ENCODE measurements at places on chromosomes 5 and 9.

- DNase-seq, result no peak
Observed at GRCh38 chr5:157398305-157398704, 61.7 kb upstream of the NIPAL4 start.

DNA sequence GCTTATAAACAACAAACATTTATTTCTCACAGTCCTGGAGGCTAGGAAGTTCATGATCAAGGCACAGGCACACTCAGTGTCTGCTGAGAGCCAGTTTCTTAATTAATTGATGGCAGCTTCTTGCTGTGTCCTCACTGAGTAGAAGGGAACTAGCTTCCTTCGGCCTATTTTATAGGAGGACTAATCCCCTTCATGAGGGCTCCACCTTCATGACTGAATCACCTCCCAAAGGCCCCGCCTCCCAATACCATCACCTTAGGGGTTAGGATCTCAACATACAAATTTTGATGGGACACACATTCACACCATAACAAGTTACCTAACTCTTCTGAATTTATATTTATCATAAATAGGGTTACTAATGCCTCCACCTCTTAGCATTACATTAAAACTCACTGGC is 129.8 kb downstream of the GNAQ start:
- no peak for DNase-seq

GRCh38 chr5:178083922-178084321 is 29.4 kb upstream of the N4BP3 start:
- DNase-seq, result no peak

GRCh38 chr9:115198001-115198400 is 80.0 kb upstream of the TNC start:
- no peak for DNase-seq

DNA sequence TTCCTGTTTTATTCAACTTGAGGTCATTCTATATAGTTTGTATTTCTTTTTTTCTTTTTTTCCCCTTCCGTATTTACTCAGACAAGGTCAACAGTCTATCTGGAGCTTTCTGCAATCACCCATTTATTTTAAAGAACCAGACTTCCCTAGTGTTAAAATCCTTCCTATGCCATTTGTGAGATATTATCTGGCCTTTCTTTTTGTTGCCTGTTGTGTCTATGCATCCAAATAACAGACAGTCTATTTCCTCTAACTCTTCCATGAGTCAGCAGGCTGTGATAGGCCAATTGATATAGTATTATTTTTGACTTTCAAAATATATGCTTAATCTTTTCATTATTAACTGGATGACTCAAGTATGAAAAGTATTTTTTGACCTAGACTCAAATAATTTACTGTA is 291.2 kb upstream of the PTPRD start:
- DNase-seq, result no peak

DNA sequence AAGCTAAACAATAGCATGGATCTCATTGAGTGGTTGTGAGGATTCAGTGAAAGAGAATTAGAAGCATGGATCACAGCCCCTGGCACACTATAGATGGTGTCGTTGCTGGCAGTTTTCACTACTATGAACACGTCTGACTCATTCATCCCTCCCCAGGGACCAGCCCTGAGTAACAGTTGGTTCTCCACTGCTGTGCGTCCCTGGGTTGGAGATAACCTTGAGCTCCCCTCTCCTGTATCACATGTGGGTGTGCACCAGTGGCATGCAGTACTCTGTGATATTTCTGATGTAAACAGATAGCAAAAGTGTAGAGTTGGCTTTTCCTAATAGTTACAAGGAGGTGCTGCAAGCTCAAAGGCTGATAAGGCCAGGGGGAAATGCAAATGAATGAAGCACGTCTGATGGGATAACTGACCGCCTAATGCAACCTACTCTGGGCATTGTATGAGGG is 8.8 kb upstream of the LCP2 start:
- DNase-seq, result no peak

- no peak for DNase-seq
Observed at GRCh38 chr5:143405849-143406098, 2.3 kb upstream of the NR3C1 start.

DNA sequence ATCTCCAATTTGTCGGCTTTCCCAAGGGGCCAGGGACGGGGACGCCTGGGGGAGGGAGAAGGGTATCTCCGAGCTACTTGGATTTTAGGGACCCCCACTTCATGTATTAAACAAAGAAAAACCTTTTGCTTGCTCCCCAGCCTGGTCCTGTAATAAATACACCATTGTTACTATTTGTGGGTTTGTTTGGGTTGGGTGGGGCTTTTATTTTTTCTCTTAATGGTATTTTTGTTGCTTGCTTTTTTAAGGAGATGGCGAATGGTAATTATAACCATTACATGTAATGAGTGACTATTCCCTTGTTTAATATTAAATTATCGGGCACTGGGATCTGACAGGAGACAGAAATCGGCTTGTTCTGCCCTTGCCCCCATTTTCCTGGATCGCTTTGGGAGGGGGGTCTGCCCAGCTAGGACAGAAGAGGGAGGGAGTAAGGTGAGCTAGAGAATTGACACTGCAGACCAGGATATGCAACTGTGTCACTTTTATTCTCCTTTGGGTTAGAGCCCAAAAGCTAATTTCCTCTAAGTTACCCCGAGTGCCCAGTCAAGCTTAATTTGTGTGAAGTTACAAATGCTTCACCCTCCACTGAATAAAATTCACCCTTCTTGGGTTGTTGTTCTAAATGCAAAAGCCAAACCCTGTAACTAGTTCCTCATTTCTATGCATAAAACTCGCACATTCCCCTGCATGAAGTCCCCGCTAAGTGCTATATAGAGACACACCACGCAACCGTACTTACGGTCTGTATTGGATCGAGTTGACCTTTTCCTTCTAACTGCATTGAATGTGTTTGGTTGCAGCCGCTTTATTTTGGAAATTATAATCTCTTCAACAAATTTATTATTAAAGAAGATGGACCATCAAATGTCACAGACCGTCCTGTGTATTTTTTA is 1.6 kb upstream of the ZNF608 start:
- no peak for DNase-seq

GRCh38 chr5:137666461-137666850 is 69.4 kb downstream of the KLHL3 start:
- DNase-seq, result no peak

- no peak for DNase-seq
Observed at GRCh38 chr9:18194316-18194715, 279.6 kb upstream of the ADAMTSL1 start.

DNA sequence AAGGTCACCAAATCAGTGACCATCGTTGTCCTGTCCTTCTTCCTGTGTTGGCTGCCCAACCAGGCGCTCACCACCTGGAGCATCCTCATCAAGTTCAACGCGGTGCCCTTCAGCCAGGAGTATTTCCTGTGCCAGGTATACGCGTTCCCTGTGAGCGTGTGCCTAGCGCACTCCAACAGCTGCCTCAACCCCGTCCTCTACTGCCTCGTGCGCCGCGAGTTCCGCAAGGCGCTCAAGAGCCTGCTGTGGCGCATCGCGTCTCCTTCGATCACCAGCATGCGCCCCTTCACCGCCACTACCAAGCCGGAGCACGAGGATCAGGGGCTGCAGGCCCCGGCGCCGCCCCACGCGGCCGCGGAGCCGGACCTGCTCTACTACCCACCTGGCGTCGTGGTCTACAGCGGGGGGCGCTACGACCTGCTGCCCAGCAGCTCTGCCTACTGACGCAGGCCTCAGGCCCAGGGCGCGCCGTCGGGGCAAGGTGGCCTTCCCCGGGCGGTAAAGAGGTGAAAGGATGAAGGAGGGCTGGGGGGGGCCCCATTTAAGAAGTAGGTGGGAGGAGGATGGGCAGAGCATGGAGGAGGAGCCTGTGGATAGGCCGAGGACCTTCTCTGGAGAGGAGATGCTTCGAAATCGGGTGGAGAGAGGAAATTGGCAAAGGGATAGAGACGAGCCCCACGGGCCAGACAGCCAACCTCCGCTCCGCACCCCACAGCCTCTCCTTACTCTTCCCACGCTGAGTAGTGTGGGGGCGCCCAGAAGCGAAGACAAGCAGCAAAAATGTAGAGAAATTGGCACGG is 1.7 kb downstream of the RXFP3 start:
- no peak for DNase-seq

- DNase-seq, result no peak
Observed at GRCh38 chr5:130126746-130127145, 222.5 kb downstream of the CHSY3 start.

GRCh38 chr5:111556501-111556900 is 44.2 kb upstream of the STARD4 start:
- no peak for DNase-seq

DNA sequence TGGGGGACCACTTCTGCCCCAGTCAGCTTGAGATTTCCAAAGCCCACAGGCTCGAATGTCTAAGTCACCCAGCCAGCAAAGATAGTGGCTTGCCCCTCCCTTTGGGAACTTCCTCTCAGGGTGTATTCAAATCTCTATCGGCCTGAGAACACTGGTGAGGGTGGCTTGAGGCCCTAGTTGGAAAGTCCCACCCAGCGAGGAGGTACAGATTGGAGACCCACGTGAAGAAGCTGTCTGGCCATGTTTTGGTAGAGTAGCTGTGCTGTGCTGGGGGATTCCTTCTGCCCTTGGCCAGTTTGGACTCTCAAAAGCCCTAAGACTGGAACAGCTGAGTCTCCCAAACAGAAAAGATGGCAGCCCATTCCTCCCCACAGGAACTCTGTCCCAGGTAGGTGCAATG is 172.7 kb upstream of the RIOK2 start:
- DNase-seq, result peak; percentile 9

DNA sequence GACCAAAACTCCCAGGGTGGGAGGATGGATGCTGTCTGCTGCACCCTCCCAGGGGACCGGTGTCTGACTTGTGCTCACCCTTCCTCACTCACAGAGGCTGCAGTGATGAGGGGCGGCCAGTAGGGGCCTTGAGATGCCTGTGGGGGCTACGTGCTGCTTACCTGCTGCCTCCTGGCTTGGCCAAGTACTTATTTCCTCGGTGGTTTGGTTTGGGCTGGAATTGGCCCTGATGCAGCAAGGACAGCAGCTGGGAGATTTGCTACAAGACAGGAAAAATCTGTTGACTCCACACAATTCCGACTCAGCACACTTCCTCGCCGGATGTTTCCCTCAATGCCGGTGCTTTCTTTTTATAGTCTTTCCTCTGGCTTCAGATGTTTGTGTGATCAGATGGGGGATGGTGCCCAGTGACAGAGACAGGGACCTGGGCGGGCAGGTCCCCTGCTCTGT is 6.6 kb downstream of the PCDH12 start:
- peak; percentile 41 for DNase-seq

DNA sequence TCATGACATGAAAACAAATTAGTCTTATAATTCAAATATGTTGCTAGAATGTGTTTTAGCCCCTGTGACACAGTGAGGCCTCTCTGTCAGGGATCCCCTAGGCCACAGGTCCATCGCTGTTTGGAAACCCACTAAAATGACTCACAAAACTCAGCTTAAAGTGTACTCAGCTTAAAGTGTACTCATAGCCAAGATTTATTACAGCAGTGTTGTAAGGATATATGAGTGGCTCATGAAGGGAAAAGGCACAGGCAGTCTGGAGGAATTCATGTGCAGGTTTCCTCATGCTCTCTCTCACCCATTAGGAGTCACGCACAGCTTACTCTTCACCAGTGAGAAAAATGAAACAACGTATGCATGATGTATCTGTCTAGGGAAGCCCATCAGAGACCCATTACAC is 24.4 kb upstream of the TGFBI start:
- no peak for DNase-seq

DNA sequence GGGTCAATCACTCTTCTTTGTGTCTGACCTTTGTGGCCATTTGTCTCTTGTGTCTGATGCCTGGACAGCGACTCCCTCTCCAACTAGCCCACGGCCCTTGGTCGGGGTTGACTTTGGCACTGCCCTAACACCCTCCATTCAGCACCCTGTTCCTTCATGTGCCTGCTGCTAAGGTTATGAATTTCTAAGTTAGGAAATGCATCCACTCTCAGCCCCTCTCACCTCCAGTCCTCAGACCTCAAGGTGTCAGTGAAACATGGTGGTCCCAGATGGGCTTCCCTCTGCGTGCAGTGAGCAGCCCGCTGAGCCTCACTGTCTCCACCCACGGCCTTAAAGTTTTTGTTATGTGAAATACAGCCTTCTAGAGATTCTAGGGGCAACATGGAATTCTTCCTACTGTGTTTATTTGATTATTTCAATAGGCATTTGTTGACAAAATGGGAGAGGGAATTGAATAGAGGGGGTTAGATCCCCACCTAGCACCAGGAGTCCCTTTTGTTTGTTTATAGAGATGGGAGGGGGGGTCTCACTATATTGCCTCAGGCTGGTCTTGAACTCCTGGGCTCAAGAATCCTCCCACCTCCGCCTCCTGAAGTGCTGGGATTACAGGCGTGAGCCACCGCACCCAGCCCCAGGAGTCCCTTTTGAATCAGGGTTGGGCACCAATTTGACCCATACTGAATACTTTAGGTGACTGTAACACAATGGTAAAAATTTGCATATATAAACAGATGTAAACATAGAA is 1.6 kb upstream of the GLIPR2 start:
- no peak for DNase-seq

- no peak for DNase-seq
Observed at GRCh38 chr9:138065287-138065686, 187.7 kb downstream of the CACNA1B start.

DNA sequence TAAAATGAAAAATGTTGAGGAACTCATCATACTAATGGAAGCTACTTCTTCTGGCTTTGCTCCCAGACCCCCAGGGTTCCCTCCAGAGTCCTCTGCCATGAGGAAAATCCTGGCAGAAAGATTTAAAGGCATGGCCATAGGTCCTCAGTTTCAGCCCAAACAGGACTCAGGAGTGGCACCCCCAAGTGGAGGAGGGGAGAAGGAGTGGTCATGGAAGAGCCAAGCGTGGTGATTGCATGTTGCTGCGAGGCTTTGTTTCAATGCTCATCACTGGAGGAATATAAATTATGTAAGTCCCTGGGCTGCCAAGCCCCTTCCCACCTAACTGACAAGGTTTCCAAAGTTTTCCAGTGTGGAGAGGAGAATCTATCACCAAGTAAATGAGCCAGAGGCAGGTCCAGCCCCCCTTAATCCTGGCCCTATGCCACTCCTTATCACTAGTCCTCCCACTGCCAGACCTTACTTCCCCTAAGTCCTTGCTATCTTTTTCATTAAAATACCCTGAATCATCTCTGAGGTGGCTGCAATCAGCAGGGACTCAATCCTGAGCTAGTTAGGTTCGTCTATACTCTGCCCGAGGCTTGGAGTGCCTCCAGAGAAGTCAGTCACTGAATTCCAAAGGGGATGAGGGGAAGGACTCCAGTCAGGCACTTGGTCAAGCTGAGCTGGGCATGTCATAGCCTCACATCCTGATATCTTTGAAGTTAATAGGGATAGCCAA is 70.7 kb upstream of the TAF1L start:
- no peak for DNase-seq

GRCh38 chr5:354581-355378 is 33.3 kb downstream of the AHRR start:
- no peak for DNase-seq

DNA sequence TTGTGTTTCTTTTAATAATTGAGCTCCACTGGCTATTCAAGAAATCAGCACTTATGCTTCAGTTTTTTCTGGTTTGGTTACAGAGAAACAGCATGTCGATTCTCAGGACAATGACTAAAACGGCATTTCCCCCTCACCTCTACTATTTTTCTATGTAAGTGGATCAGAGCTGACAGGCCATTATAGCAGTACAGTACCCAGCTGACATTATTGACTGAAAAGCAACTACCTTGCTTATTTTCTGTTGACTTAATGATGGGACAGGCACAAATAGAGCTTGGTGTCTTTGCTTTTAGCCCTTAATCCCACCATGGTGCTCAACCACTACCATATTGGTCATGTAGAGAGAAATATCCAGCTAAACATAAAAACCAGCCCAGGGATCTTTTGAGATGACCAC is 35.4 kb upstream of the CCNG1 start:
- DNase-seq, result no peak

- DNase-seq, result no peak
Observed at GRCh38 chr9:17611917-17612316, 33.1 kb downstream of the SH3GL2 start.

All from GM12892 (cell line).